ENCODE measurements at places on chromosomes 3 and 15.

- DNase-seq = no peak
Measured at GRCh38 chr3:28867836-28868235, 413.0 kb upstream of the RBMS3 start.

GRCh38 chr3:142228964-142229363, 3.6 kb upstream of the GK5 start:
- no peak for DNase-seq

DNA sequence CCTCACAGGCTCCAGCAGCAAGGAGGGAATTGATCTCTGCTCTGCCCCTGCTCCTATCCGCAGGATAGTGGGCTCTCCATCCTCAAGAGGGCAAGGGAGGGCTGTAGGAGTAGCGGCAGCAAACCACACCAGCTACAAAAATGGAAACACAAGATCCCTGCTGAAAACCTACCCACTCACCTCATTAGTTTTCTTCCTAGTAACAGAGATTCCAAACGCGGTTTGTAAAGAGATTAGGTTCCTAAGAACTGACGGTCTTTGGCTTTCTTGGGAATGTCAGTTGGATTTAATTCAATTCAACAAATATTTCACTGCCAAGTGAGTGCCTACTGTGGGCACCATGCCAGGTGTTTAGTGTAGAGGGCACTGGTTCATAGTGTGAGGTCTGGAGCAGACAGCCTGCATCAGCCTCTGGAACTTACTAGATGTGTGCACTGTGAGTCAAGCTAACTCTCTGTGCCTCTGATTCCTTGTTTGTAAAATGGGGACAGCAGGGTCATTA, 84.7 kb downstream of the MRPL46 start:
- no peak for DNase-seq

DNA sequence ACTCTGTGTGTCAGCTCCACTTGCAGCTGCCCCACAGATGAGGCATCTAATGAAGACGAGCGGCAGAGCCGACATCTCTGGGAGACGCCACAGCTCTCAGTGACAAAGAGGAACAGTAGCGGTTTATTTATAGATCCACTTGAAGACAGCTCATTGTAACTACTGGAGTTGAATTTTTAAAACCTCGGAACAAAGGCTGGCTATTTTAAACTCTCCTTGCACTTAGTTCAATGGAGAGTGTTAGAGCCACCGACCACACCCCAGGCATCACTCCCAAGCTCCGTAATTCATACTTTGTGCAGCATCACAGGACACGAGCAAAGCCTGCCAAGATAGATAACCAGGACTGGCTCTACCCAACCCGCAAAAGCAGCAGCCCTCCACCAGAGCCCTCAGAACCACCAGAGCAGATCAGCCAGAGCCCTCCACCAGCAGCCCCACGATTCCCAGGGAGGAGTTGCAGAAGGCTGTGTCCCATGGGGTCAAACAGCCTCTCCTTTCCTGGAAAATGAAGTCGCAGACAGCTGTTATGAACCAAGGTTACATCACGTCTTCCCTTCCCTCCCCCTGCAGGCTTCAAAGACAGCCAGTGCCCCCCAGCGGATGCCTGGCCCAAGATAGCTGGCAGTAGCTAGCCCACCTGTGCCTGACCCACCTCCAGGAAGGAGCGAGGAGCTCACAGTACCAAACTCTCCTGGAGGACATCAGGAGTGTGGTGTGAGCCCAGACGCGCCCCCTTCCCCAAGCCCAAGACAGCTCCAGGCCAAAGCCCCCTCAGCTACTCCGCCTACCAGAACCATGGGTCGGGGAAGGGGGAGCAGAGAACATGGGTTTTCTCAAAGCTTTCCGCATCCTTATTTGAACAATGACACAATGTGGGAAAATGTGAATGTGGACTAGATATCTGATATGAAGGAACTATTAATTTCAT, 45.7 kb downstream of the POC1A start:
- peak; percentile 54 for DNase-seq

GRCh38 chr15:39593071-39593655, 12.3 kb downstream of the THBS1 start:
- DNase-seq = no peak

DNA sequence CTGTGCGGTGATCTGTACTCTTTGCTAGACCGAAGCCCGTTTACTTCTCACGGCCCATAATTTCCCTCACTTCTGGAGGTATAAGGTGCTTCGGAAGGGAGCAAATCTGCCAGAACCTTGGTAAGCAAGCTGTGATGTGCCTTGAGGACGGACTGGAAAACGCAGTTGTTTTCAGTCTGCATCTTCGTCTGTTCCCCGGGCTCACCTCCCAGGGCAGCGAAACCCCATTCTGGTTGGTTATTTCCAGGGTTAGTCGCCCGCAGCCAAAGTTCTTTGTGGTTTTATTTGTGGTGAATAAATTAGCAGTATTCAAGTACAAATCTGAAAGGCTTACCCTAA, 401 bp downstream of the RAMAC start:
- DNase-seq = no peak

DNA sequence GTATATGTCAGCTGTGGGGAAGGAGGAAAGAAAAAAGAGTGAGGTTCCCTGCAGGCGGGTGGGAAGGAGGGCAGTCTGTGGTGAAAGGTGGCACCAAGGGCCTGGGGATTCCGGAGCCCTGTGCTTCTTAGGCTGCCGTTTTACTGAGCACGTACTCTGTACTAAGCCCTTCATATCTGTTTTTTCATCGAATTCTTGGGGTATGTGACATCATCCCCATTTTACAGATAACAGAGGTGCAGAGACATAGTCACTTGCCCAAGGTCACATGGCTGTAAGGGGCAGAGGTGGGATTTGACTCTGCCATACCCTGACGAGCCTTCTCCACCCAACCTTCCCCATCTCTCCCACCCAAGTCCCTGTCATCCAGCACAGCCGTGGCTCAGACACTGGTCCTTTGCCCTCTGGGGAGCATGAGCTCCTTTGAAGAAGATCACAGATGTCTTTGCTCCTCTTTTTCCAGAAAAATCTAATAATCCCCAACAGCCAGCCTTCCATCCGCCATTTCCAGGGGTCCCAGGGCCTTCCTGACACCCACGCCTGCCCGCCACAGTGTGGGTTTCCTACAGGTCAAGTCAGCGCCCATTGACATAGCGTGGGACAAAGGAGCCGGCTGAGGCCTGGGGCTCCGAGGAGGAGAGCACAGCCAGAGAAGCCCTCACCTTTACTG, 24.2 kb downstream of the CYP11A1 start:
- no peak for DNase-seq

DNA sequence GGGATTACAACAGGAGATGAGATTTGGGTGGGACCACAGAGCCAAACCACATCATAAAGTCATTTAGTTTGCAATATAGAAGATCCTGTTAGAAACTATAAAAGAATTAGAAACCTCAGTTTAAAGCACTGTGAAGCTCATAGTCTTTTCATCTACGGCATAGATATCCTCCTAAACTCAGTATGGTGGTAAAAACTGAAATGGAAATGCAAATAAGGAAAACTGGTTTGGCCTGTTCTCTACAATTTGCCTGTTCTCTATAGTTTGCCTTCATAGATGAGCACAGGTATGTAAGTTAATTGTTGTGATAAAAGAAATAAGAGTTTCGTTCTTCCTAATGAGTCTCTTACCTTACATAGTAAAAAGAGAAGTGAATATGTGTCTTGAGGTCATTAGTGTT, 331.6 kb upstream of the ARL6 start:
- no peak for DNase-seq

- DNase-seq = no peak
Measured at GRCh38 chr3:47581422-47581821, 2.8 kb upstream of the CSPG5 start.

DNA sequence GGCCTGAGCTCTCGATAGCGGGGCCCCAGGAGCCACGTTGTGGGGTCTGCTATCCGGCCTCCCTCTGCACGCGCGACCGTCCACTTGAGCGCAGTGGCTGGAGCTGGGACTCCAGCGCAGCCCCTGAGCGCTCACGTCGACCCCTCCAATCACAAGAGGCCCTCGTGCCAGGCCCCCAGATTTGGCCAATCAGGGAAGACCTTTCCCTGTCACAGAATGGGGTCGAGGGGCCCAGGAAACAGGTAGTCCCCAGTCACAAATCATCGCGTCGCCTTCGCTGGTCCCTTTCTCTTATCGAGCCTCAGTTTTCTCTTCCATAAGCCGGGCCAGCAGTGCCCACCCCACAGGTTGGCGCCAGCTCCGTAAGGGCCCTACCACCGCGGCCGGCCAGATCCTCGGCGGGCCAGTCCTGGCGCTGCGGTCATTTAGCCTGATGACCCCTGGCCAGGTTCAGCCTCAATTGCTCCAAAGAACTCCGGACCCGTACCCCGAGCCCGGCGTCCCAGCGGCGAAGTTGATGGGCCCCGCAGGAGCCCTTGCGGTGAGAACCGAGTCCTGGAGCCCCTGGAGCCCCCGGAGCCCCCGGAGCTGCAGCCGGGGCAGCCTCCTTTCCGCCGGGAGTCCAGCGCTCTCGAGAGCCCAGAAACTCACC, 435 bp downstream of the ALDH1L1 start:
- DNase-seq = no peak

GRCh38 chr3:161406594-161407555, 35.6 kb upstream of the SPTSSB start:
- no peak for DNase-seq

Measured in dorsolateral prefrontal cortex (tissue), 122 donors.